Activated T-cell treated with anti-CD3 and anti-CD28 coated beads for 24 hours (primary cell): ENCODE measurements at places on chromosomes 6 and 20.

DNA sequence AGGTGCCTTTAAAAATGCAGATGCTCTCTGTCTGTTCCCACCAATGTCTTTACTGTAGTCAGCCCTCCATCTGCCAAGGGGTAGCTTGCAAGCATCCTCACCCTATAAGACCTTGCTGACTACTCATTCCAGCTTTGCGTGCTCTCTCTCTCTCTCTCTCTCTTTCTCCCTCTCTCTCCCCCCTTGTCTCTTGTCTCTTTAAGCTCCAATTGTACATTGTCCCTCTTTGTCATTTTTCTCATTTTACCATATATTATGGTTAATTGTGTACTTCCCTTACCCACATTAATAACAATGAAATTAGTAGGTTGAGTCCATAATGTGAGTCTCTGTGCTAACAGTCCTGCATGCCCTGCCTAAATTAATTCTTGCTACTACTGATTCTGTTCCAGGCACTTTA is 350.2 kb upstream of the CDH4 start:
- no peak for DNase-seq

- DNase-seq = no peak
Observed at GRCh38 chr6:99993533-99994251, at the start of gene MCHR2. TSS of gene MCHR2 (minus strand) at chr6:99994223. CDS start at chr6:99956147, 38,076 bp downstream.

DNA sequence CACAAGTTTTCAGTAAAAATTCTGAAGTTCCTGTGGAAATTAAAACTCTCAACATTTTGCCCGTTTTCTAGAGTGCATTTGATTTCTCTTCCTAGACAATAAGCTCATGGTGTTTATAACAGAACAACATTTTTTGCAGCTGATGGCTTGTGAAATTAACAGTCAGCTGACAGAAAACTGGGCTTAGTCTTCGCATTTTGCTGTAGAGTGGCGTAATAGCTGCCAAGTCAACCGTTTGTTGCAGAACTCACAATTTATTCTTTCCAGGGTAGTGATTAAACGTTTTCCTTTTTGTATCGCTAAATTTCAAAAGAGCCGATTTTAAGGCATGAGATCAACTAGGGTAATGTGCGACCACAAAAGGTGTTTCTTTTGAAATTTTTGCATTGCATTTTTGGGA is 1.4 kb downstream of the SPO11 start:
- DNase-seq = no peak

DNA sequence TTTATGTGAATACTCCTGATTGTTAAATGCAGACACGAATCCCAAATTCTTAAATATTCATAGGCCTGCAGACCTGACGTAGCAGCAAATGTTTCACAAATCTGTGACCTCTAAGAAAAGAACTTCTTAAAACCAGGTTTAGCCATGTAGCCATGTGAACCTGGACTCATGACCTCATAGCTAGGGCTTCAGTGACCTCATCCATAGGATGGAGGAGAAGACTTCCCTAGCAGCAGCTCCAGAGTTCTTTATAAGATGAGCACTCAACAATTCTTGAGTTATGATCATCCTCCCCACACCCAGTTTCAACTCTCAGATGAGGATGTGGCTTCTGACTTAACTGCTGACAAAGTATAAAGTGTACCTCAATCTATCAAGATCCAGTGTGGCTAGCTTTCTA is 45.8 kb upstream of the TCF21 start:
- DNase-seq = no peak

DNA sequence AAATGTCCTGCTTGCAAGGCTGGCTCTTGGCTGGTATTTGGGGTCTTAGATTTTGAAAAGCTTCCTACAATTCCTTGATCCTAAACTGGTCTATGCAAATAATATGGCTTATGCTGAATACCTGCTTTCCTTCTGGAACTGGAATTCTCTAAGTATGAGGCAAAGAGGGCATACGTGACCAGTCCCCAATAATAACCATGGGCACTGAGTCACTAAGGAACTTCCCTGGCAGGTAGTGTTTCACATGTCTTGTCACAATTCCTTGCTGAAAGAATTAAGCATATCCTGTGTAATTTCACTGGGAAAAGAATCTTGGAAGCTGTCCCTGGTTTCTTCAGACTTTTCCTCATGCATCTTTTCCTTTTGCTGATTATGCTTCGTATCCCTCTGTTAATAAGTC is 106.5 kb downstream of the MMS22L start:
- no peak for DNase-seq

DNA sequence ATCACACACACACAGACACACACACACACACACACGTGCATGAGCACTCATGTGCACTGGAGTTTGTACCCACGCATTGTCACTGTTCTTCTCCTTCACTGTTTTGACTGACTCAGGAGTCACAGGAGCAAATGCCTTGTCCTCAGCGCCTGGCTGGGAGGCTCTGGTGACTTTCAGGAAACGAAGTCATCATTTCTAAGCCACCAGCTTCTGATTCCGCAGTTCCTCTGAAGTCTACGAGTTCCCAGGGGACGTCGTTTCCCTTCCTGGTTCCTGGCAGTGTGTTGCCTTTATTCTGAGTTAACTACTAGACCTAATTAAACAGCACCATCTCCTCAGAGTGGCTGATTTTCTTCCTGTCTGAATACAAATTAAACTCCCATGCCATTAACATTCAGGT is 82.2 kb upstream of the PMEPA1 start:
- DNase-seq = no peak
